GM23338 (cell line): ENCODE measurements at places on chromosomes 3 and 15.
A peak's percentile ranks its signal among the peaks of the same experiment; 100 is the strongest.

- DNase-seq, result peak; percentile 85
Observed at GRCh38 chr3:169218314-169218983, 445.1 kb downstream of the MECOM start.

DNA sequence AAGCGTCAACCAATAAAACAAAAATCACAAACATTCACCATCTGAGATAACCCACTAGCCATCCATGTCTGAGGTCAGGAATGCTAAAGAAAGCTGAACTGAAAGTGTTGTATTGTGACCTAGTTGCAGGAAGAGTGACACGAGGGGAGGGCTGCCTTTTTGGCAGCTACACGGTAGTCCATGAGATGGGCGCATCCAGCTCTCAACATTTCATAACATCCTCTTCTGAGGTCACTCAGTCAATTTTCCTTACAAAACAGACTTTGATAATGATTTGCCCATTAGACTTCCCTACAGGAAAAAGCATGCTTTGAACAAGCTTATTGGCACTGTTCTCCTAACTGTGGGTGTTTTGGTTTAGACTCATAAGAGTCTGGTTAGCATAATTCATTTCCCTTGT is 15.4 kb upstream of the SHF start:
- no peak for DNase-seq

DNA sequence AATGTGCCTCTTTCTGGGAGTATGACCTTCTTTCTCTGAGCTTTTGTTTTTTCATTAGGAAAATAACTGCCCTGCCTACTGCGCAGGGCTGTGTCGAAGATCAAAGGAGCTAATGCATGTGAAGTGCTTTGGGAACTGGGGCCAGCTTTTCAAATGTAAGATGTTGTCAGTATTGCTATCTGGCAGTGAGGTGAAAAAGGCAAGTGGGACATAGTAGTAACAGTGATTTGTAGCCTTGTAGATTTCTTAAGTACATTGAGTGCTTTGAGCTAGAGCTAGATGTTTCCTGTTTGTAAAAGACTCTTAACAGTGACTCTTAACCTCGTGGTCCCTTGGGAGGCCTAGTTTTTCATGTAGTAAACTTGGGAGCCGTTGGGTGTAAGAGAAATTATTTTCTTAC is 126.5 kb downstream of the ECT2 start:
- peak; percentile 24 for DNase-seq

GRCh38 chr3:11509173-11510000 is 134.3 kb downstream of the VGLL4 start:
- DNase-seq, result peak; percentile 57

DNA sequence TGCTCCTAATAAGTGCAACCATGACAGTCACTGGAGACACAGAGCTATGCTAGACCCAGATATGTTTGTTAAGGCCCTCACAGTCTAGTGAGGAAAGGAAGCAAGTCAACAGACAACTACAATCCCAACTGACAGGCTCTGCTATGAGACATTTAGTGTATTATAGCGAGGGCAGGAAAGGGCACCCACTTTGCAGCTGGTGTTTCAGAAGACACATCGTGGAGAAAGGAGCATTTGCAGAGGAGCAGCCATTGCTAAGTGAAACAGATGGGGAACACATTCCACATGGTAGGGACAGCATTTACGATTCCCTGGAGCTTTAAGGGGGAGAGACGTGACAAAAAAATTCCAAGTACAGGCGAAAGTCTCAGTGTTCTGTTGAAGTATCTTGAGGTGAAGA is 685.6 kb downstream of the AGBL1 start:
- DNase-seq, result no peak

GRCh38 chr15:89051875-89052274 is 36.4 kb upstream of the ABHD2 start:
- peak; percentile 10 for DNase-seq

DNA sequence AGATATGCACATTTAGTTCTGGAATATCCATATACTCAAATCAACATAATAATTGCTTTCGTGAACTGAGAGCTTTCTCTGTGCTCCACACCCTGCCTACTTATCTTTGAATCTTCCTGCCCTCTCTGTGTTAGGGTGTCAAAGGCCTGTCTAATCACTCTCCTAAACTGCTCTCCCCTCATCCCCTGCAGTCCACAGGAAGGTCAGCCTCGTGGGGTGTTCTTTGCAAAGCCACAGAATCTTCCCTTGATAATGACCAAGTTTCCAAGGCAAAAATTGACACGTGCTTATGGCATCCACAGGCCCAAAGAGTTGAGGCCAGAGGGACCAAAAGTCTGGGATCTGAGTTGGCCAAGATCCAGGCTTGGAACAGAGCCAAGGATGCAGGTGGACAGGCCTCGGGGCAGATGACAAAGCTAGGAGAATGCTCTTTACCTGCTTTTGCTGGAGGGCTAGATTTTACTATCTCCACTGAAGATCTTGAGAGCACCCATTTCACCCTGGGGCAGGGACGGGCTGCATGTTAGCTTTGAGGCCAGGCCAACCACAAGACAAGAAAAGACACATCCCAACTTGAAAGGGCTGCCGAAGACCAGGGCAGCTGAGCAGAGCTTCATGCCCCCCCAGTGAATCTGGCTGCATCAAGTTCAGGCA is 20.4 kb downstream of the BHLHE40 start:
- DNase-seq, result no peak

GRCh38 chr15:69653306-69653705 is 200.7 kb downstream of the RPLP1 start:
- DNase-seq, result no peak

- DNase-seq, result peak; percentile 40
Observed at GRCh38 chr15:96336596-96337364, 6.3 kb downstream of the NR2F2 start.

- no peak for DNase-seq
Observed at GRCh38 chr3:126468028-126468891, 7.4 kb downstream of the ZXDC start.

GRCh38 chr3:98855806-98856400 is 45.6 kb downstream of the DCBLD2 start:
- DNase-seq, result no peak
